ENCODE measurements at places on chromosomes 12 and 14. TPM values are rescaled to one million over a fixed set of nuclear protein-coding genes. Genes with fewer than 3 reads are reported as not detected.
A peak's percentile ranks its signal among the peaks of the same experiment; 100 is the strongest.

- no peaks in the 10 kb centered on the region for H3K27me3 ChIP-seq
- no peaks in the 10 kb centered on the region for H3K4me1 ChIP-seq
- H3K36me3 ChIP-seq, result no peaks in the 10 kb centered on the region
- no peak overlapping the region for H3K4me3 ChIP-seq
- no peak overlapping the region for H3K27ac ChIP-seq
- no peak for DNase-seq
Observed at GRCh38 chr12:85523197-85523596, 243.2 kb downstream of the ALX1 start.

- peak overlapping the region; percentile 19 for H3K27ac ChIP-seq
- DNase-seq, result no peak
- no peaks in the 10 kb centered on the region for H3K36me3 ChIP-seq
- H3K27me3 ChIP-seq, result no peaks in the 10 kb centered on the region
Observed at GRCh38 chr14:91961297-91962220, 14.1 kb upstream of the FBLN5 start.

DNA sequence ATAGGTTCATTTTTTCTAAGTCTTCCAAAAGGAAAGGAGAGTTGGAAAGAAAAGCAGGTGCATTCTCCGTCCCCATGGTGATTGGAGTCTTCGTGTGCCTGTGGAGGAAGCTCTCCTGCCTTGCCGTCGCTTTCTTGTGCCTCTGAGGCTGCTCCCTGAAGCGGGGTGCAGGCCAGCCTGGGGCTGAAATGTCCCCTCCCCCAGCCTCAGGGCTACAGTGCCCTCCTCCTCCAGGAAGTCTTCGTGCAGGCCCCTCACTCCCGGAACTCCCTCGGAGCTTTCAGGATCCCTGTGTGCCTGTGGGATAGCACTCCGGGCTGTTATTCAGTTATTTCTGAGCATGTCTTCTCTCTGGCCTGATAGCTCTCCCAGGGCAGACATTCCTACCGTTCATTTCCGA, 569.2 kb downstream of the VRK1 start:
- no peaks in the 10 kb centered on the region for H3K36me3 ChIP-seq
- no peaks in the 10 kb centered on the region for H3K4me1 ChIP-seq
- no peak overlapping the region for H3K27ac ChIP-seq
- DNase-seq, result no peak

DNA sequence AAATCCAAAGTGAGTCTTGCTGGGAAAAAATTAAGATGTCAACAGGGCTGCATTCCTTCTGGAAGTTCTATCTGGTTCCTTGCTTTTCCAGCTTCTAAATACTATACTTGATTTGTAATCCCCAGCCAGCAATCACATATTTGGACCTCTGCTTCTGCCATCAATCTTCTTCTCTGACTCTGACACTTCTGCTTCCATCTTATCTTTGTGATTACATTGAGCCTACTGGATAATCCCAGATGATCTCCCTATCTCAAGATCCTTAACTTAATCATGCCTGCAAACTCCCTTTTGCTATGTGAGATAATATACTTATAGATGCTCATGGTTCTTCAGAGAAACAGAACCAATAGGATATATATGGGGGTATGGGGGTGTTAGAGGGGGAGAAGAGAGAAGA, 49.9 kb upstream of the ZDHHC17 start:
- no peak for DNase-seq
- no peaks in the 10 kb centered on the region for H3K27me3 ChIP-seq
- H3K4me3 ChIP-seq, result no peak overlapping the region

DNA sequence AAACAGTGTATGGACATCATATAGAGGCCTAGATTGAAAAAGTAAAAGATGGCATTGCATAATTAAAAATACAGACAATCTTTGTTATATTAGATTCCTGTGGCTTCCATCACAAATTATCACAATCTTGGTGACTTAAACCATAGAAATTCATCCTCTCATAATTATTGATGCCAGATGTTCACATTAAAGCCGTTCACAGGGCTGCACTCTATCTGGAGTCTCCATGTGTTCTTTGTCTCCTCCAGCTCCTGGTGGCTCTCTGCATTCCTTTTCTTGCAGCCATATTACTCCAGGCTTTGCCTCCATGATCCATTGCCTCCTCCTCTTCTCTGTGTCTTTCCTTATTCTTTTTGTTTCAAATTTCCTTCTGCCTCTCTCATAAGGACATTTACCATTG, 875.7 kb upstream of the USP15 start:
- H3K27ac ChIP-seq, result no peak overlapping the region
- H3K4me1 ChIP-seq, result no peaks in the 10 kb centered on the region
- no peak overlapping the region for H3K4me3 ChIP-seq
- H3K27me3 ChIP-seq, result no peaks in the 10 kb centered on the region
- no peak for DNase-seq

- H3K4me1 ChIP-seq, result peaks cover 63% of the 10 kb centered on the region
- H3K36me3 ChIP-seq, result no peaks in the 10 kb centered on the region
Observed at GRCh38 chr14:91063119-91063518, 2.7 kb upstream of the RPS6KA5 start.

GRCh38 chr12:71533703-71534102, 94.1 kb downstream of the LGR5 start:
- DNase-seq, result no peak
- no peak overlapping the region for H3K27ac ChIP-seq
- no peaks in the 10 kb centered on the region for H3K36me3 ChIP-seq
- no peaks in the 10 kb centered on the region for H3K4me1 ChIP-seq
- H3K4me3 ChIP-seq, result no peak overlapping the region

DNA sequence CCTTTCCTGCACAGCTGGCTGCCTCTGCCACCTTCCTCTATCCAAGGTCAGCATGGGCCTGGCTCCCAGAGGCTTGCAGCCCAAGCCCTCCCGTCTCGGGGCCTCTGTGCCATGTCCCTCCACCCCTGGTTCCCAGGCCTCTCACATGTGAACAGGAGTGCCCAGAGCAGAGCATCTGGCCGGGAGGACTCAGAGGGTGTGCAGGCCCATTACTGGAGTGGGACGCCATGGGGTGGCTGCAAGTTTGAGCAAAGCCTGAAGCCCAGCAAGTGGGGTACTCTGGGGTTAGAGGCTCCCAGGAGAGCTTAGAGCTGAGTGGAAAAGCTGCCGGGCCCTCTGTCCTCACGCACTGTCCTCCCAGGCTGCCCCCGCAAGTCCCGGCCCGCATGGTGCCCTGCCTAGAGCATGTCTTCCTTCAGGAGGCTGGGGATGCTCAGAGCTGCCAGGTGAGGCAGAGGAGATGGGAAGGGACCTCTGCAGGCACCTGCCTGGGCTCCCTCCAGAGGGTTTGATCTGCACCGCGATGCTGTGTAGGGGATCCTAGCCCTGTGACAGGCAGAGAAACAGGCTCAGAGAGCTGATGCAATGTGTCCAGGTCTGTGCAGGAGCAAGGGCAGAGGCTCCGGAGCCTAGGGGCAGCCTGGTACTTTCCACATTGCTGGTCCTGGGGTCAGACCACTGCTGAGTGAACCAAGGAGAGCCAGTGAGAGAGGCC, 39.8 kb downstream of the DIO3 start:
- H3K4me3 ChIP-seq, result no peak overlapping the region
- H3K27me3 ChIP-seq, result peaks cover 10% of the 10 kb centered on the region

The ESPL1 gene
- 53.3 TPM for total RNA-seq

- H3K4me3 ChIP-seq, result no peak overlapping the region
- H3K36me3 ChIP-seq, result no peaks in the 10 kb centered on the region
- H3K4me1 ChIP-seq, result no peaks in the 10 kb centered on the region
- no peak for DNase-seq
- H3K27ac ChIP-seq, result no peak overlapping the region
Observed at GRCh38 chr14:89924268-89924667, 30.3 kb downstream of the EFCAB11 start.

Measured in activated naive CD4-positive, alpha-beta T cell treated with anti-CD3 and anti-CD28 coated beads for 36 hours (primary cell).